ELR (cell line): ENCODE measurements at places on chromosomes 1 and 21.

- no peak for DNase-seq
These were observed 3.1 kb downstream of the TACSTD2 start for GRCh38 chr1:58573705-58574591.

DNA sequence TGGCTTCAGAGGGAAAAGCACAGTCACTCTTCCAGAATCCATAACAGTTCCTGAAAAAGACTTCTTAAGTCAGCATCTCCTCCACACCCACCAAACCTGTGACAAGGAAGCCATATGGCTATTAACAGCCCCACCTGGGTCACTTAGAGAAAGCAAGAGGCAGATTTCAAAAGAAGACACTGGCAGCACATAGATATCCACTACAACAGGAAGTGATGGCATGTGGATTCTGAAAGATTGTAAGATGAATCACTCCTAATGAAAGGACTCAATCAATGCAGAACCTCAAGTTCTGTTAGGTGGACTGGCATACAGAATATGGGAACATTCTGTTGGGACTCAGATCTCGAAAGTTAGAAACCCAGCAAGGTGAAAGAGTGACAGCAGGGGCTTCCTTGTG lies 365.9 kb downstream of the TGFB2 start:
- DNase-seq: peak; percentile 41

- no peak for DNase-seq
These were observed 516 bp upstream of the NMNAT2 start for GRCh38 chr1:183418696-183419095.

DNA sequence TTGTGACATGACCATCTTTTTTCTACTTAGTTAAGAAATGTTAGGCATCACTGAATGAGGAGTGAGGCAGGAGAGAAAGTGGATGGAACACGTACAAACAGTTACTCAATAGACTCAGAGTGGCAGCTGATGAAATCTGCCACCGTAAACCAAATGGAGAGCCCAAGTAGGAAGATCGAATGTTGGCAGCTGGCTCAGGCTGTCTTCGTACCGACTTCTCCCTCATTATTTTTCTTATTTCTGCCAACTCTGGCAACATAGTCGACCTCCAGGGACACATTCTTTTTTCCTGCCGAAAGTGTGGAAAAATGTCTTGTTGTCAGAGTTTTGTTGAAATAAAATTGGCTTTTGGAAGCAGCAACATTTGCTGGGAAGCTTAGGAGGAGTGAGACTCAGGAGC lies 143.3 kb downstream of the GREM2 start:
- no peak for DNase-seq

DNA sequence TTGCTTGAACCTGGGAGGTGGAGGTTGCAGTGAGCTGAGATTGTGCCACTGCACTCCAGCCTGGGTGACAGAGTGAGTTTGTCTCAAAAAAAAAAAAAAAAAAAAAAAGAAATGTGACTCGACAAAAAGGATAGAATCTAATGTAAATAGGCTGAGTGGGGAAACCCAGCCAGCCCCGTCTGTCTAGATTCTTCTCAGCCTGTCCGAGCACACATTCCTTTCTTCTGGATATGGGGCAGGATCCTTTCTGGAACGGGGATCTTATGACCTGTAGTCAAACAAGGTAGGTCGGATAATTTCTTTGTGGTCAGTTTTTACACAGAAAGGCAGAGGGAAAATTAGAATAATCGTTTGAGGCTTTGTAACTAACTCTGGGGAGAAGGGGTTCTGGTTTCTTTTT lies 74.1 kb downstream of the C21orf91 start:
- DNase-seq: no peak

DNA sequence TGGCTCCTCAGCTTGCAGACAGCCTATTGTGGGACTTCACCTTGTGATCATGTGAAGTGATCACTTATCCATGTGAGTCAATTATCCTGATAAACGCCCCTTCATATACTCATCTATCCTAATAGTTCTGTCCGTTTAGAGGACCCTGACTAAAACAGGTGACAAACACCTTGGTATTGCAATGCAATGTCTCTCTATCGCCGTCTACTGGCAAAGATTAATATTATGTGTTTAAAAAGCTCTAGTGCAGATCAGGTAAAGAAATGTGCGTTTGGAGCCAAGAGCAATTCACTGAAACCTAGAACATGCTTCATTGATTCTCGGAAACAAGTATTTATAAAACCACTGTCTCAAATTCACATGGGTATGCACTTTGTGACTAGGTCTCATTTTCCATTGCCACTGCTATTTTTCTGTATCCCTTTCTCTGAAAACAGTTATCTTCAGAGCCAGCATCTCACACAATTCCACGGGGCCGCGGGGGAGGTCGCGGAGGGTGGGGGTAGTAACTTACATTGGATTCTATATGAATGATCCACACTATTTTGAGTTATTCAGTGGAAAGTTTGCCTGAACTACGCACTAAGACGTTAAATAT lies 554.6 kb upstream of the NCAM2 start:
- peak; percentile 7 for DNase-seq

DNA sequence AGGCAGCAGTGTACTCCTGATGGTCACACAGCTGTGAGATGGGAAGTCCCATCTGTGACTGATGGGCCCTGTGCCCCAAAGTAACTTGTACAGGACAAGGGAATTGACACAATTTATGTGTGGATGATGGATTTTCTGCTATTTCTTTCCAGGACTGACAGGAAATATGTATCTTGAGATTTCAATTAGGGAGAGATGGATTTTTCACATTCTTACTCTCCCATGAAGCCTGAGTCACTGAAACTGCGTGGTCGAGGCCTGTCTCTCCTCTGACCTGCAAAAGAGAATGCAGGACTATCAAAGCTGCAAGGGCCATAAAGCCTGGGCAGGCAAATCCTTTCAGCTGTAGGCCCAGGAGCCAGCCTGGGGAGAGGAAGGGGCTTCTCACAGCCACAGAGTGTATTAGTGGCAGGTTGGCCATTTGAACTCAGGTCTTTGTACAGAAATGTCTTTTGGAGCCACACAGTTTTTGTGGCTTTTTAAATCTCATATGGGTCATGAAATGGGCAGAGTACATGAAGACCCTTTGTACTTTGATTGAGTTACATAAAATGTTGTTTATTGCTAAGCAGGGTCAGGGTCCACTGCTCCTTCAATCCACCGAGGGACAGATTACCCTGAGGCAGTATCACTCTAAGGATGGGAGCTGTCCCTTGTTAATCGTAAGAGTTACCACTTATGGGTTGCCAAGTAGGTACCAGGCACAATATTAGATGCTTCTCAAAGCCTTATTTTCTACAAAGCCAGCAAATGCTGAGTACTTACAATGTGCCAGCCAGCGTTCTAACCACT lies 14.8 kb downstream of the ALX3 start:
- peak; percentile 67 for DNase-seq

DNA sequence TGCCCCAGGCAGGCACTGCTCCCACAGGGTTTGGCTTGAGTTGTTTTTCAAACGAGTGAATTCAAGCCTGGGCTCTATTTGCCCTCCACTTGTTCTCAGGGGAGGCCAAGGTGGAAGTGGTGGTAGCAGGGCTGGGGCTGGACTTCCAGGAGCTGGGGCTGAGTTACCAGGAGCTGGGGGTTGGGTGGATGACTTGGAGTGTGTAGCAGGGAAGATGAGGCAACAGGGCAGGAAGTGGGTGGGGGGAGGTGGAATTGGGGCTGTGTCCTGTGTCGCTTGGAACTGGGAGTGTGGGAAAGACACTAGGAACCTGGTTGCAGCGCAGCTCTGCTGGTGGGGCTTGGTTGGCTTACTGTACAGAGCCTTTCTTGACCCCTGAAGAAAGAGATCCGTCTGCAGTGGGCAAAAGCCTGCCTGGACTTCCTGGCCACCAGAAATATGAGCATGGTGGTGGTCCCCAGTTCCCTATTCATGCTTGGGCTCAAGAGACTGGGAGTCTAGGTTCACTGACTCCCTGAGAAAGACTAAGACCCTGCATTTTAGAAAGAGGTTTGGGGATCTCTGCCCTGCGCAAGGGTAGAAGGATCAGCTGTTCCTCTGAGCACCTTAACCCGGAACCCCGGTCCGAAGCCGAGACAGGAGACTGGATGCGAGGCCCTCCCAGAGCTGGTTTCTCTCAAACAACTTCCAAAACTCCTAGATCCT lies 3.1 kb downstream of the TFAP2E start:
- no peak for DNase-seq

- no peak for DNase-seq
These were observed 5.3 kb upstream of the KIF17 start for GRCh38 chr1:20723159-20723536.

GRCh38 chr1:174884038-174884437 lies 115.7 kb upstream of the CACYBP start:
- DNase-seq: no peak

- DNase-seq: no peak
These were observed 1.6 kb downstream of the S100A9 start for GRCh38 chr1:153359241-153359640.

GRCh38 chr1:212670301-212670700 lies 29.3 kb downstream of the BATF3 start:
- DNase-seq: no peak
